ENCODE measurements at places on chromosomes 11 and 22.

GRCh38 chr11:102932678-102933077 is 22.9 kb downstream of the MMP13 start:
- DNase-seq: peak; percentile 40

DNA sequence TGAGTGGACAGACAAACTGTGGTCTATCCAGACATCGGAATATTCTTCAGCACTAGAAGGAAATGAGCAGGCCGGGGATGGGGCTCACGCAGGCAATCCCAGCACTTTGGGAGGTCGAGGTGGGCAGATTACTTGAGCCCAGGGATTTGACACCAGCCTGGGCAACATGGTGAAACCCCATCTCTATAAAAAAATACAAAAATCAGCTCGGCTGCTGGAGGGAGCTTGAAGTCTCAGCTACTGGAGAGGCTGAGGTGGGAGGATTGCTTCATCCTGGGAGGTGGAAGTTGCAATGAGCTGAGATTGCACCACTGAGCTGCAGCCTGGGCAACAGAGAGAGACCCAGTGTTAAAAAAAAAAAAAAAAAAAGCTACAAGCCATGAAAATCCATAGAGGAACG is 8.0 kb upstream of the CTSD start:
- peak; percentile 51 for DNase-seq

- no peak for DNase-seq
Measured at GRCh38 chr11:43688394-43688793, 7.9 kb downstream of the HSD17B12 start.

GRCh38 chr11:46006418-46007070 is 84.1 kb downstream of the LARGE2 start:
- peak; percentile 58 for DNase-seq

DNA sequence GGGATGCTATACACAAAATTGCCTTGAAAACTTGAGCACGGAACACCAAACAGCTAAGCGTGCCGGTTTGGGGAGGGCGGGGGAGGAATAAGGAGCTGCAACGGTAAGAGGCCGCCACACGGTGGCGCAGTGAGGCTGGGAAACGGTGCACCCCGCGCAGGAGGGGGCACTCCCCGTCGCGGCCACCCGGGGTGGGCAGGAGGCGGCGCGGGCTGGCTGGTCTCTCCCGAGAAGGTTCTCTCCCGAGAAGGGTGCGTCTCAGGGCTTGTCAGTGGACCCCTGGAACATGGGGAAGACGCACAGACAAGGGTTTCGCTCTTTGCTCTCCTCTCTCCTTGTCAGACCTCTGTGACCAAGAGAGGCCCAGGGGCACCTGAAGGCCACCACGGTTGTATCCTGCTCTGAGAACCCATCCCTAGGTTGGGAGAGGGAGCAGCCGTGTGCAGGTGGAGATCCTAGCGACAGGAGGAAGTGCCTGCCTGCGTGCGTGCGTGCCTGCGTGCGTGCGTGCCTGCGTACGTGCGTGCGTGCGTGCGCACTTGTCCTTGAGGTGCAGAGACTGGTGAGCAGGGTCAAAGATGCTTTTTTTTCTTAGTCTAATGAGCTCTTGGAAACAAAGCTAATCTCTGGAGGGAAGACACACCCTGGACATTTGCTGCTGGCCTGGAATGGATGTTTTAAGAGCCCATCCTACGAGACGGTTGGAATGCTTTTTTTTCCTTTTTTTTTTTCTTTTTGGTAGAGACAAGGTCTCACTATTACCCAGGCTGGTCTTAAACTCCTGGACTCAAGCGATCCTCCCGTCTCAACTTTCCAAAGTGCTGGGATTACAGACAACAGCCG is 18.1 kb upstream of the JAM3 start:
- DNase-seq: peak; percentile 30

Measured in fibroblast of skin of left quadriceps (primary cell).